Inflammatory macrophage treated with lipopolysaccharide for 4 hours (primary cell): ENCODE measurements at places on chromosomes 7 and 10.
A peak's percentile ranks its signal among the peaks of the same experiment; 100 is the strongest.

- DNase-seq = peak; percentile 70
These were observed 11.8 kb downstream of the CPED1 start for GRCh38 chr7:121000081-121000983.

DNA sequence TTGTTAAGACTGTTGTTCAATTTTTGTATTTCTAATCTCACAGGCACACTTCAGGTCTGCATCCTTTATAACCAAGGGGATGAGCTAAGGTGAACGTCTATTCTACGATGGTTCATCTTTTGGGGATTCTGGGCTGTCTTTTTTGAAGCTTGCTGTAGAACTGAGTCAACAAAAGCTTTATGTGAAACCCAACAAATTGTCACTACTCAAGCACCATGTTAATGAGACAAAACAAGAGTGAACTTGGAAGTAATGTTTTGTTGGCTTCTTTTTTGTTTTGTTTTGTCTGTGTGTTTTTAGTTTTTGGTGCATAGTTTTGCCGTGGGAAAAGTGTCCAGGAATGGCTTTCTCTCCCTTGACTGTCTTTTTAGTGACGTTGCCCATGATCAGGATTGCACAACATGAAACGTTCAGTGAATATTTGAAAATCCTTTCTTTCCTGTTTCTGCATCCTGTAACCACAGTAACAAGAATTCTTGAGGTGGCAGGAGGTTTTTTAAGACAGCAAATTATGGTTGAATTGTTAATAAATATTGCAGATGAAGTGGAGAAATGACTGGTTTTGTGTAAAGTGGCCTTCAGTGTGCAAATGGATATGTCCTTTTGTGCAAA, 65.6 kb downstream of the WIPF3 start:
- no peak for DNase-seq

DNA sequence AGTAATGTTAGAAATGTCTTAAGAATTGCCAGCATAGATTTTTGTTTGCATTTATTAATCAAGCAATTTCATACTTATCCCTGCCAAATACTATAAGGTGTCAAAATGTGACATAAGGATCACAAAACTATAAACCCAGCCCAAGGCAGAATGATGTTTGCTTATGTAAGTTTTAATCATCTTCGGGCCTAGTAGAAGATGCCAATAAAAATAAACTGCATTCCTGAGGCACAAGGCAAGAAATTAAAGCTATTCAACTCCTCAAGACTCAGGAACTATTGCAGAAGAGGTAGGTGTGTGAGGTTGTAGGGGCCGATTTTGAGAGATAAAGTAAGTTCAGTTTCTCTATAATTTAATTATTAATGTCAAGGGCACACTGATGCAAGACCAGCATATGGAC, 189.4 kb upstream of the AHR start:
- DNase-seq = no peak

DNA sequence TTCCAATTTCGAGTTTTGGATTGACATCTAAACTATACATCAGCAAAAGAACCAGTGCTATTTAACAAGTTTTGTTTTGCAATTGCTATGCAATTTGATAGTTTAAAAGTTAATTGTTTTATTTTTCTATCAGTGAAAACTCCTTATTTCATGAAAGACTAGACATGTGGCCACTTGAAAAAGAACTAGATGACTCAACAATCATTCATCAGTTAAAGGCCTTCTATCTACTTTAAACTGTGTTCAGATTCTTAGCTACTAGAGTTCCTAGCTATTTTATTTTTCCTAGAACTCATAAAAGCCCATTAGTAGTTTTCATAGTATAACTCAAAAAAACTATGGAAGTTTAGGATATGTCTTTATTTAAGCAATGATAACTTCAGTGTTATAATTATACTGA, 104.6 kb upstream of the LSM8 start:
- DNase-seq = no peak

- DNase-seq = no peak
These were observed 17.2 kb upstream of the INHBA start for GRCh38 chr7:41720046-41720445.

DNA sequence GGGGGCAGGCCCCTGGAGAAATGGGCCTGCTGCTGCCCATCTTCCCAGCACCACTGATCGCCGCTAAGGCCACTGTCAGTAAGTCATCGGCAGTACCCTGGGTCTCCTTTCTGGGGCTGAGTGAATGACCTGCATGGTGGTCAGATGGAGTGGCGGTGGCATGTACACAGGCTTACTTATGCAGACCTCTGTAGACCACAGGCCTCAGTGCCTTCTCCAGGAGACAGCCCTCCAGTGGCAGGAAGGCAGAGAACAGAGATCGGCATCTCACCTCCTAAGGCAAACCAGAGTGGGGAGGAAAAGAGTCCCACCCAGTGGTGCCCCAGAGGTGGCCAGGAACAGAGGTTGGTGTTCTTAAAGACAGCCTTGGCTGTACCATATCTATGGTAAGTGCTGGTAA, 22.8 kb upstream of the LRRC4 start:
- DNase-seq = no peak

DNA sequence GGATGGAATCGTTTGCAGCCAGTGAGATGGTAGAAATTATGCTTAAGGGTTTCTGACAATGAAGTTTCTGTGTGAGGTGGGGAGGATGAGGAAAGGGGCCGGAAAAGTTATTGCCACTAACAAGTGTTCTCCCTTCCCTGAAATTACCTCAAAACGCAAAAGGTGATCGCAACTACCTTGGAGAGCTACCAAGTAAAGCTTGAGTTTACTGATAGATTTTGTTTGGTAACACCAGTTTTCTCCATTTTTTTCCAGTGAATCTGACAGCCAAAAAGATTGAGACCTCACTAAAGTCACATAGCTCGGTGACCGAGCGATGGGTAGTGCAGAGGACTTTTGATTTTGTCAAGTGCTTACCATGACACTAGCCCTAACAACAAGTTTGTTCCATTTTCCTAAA, 1.6 kb downstream of the SUV39H2 start:
- no peak for DNase-seq

DNA sequence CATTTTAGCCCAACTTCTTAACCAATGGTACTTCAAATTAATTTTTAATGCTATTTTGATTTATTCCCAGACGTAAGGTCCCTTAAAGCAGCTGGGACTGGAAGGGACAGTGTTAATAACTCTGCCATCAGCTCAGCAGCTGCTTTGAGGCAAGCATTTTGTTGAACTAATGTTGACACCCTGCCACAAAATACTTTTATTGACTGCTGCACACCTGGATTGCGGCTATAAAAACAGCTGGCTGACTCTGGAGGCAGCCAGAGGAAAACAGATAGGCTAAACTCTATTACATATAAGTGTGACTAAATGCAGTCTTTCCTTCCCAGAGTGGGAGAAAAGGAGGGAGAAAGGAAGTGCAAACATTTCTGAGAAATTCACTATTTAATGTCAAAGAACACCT, 77.6 kb downstream of the ETV1 start:
- no peak for DNase-seq

- no peak for DNase-seq
These were observed 9.0 kb upstream of the WIPF3 start for GRCh38 chr7:29797112-29797944.

DNA sequence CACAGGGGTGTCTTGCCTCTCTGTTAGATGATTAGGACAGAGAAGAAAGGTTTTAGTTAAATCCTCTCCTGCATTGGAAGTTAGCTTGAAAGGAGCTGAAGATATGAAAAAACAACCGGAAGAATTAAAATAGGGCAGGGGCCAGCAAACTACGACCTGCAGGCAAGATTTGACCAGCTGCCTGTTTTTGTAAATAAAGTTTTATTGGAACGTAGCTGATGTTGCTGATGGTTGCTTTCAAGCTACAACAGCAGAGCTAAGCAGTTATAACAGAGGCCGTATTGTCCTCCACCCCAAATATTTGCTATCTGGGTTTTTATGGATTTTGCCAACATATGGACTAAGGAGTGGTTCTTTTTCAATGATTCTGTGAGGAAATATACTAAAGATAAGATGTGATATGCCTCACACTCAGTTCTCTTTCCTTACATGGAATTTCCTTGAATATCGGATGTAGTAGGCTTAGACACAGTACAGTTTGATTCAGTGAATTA, 568.8 kb downstream of the PHTF2 start:
- DNase-seq = no peak

GRCh38 chr7:121023683-121024511, 35.4 kb downstream of the CPED1 start:
- DNase-seq = no peak

GRCh38 chr10:29657719-29658274, 23.0 kb upstream of the SVIL start:
- no peak for DNase-seq

DNA sequence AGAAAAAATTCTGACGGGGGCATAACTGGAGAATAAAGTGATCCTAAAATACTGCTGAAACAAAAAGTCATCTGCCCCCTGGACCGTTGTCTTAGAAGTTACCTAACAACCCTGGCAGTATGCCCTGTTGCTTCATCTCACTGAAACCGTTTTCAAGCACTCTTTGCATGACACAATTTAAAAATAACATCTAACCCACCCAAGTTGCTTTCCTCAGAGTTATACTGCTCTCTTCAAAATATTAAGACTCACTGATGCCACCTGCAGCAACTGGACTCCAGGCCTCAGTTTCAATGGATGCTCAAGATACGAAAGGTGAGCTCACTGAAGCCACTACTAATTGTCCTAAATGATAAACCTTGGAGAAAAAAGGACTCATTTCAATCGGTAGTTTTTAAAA, 57.4 kb downstream of the CDK6 start:
- DNase-seq = peak; percentile 54

DNA sequence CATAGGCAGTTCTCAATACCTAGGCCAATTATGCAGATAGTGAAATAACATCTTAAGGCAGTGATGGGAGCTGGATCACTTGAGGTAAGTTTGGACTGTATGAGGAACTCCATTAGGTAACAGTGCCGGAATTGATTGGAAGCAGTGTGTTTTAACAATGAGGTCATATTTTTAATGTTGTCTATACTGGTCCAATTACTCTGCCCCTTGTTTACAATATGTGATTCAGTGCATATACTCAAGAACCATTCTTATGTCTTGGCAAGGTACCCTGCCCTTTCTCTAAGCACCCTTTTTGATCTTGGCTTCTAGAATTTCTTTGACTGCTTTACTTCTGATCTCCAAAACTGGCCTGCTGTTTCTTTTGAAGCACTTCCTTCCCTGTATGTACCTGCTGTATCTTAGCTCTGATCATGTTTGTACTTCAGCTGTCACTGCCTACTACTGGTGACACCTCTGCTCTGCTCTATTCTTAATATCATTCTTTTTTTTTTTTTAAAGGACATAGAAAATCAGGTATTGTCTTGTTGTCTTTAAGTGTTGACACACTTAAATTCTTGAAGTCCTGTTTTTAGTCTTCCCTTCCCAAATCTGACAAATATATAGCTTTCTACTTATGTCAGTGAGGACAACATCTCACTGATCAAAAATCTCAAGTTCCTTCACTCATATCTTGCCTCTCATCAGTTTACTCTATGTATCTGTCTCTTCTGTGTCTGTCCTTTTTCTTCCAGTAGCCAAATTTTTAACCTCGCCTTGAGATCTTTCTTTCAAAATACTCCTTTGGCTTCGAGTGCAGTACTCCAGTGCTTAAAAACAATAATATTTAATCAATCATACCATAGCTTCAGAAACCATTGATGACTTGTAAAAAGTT, 46.4 kb upstream of the RPA3 start:
- DNase-seq = no peak

DNA sequence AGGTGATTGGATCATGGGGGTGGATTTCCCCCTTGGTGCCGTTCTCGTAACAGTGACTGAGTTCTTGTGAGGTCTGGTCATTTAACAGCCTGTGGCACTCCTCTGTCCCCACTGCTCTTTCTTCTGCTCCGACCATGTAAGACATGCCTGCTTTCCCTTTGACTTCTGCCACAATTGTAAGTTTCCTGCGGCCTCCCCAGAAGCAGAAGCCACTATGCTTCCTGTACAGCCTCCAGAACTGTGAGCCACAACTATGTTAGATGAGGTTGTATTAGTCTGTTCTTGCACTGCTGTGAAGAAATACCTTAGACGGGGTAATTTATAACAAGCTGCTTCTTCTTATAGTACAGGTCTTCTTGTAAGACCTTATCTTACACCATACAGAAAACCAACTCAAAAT, 241.7 kb upstream of the KLF14 start:
- DNase-seq = no peak

DNA sequence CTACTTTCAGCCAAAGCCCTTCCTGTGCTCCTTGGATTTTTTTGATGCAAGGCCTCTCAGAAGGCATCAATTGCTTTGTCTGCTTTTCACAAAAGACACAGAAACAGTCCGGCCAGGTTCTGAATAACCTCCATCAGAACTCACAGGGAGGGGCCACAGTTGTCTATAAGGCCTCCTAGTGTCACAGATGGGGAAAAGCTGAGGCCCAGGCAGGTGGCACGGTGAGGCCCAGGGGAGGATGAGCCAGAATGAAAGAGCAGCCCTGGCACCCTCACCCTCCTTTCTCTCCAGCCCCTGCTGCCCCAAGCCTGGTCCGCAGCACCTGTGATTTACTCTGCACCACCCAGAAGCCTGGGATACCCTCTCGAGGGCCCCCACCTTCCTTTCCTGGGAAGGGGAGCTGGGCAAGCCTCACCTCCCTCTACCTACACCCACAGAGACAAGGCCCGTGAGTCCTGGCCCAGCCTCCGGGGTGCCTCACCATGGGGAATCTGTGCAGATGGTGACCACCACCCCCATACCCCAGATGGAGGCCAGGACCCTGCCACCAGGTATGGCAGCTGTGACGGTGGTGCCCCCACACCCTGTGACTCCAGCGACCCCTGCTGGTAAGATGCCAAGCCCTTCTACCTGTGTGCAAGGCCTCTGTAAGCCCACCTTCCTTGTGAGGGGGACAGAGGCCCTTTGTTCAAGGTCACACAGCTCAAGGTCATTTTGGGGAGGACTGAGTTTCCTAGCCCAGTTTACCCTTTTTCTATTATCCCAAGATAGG, 26.2 kb upstream of the ZNF467 start:
- peak; percentile 5 for DNase-seq

DNA sequence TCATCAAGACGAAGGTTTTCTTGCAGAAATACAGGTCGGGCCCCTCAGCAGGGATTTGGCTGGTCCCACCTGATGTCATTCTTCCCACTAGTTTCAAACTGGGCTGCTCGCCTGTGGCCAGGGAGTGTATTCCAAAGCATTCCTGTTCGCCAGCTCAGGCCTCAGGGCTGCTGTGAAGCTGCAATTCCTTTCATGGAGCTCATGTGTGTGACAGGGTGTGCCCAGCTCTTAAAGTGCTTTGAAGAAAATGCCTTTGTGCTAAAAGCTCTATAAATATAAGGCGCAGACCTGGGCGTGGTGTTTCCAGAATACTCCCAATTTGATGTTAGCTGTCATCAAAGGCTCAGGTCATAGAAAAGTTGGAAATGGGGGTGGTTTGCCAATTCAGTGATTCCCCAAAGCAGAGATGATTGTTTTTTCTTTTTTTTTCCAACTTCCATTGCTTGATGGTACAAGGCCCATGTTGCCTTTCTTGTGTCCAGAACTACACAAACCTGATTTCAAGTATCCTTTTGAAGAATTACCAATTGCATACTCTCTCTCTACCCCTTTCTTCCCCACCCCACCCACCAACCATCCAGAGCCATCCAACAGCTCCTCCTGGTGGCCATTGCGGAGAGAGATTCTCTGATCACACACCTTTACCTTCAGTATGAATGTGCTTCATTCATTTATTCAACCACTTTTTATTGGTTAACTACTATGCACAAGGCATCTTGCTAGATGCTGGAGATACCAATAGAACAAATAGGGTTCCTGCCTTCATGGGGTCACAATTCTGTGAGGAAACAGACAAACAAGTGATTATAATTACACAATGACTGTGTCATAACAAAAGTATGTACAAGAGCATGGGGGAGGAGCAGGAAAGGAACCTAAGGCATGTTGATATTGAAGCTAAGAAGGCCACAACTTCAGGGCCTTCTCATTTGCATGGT, 297.3 kb upstream of the LYZL1 start:
- peak; percentile 2 for DNase-seq
